ENCODE measurements at places on chromosomes 6 and 20.

DNA sequence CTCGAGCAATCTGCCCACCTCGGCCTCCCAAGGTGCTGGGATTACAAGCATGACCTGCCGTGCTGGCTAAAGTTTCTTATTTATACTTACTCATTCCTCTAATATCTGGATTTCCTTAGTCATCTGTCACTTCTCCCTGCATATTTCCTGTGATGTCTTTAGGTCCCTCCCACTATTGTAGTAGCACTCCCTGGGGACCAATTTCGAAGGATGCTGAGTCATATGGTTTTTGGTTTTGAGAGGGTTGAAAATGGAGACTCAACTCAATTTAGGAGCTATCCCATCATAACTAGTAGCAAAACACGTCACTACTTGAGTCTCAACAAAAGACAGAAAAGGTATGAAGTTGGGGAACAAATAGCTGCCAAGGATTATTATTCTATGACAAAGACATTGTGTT, 20.2 kb downstream of the MCUR1 start:
- no peak overlapping the region for H3K4me3 ChIP-seq
- H3K36me3 ChIP-seq: peaks cover 21% of the 10 kb centered on the region
- H3K27me3 ChIP-seq: no peaks in the 10 kb centered on the region
- DNase-seq: peak; percentile 36

DNA sequence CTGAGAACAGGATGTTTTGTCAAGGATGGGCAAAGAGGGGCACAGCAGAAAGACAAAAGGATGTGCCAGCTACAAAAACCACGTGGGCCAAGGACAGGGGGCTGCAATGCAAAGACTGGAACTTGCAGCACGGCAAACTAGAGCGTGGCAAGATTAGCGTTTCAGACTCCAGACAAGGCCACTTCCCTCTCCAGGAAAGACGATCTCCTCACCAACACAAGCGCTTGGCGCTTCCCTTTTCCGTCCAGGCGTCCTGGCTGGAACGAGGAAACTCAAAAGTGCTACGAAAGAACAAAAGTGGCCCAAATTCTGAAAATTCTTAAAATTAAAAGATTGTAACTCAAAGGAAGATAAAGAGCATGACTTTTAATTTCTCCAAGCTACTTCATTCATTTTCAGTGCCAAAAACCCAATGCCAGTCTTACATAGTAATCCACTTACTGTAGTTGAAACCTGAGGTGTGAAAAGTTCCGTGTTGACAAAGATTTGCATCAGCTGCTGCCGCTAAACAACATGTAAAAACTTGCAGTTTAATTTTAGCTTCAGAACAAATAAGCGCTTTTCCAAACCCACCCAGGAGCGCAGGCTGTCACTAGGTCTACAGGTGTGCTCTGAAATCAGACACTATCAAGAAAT, 207.1 kb upstream of the RREB1 start:
- no peaks in the 10 kb centered on the region for H3K27me3 ChIP-seq
- H3K27ac ChIP-seq: no peak overlapping the region
- peak; percentile 14 for DNase-seq

- no peak for DNase-seq
- no peaks in the 10 kb centered on the region for H3K27me3 ChIP-seq
- no peak overlapping the region for H3K27ac ChIP-seq
- no peaks in the 10 kb centered on the region for H3K36me3 ChIP-seq
These were observed 627.5 kb downstream of the PKHD1 start for GRCh38 chr6:51459958-51460357.

- H3K36me3 ChIP-seq: no peaks in the 10 kb centered on the region
- peaks cover 56% of the 10 kb centered on the region for H3K4me1 ChIP-seq
- no peak overlapping the region for H3K4me3 ChIP-seq
- DNase-seq: no peak
These were observed 1.6 kb downstream of the PRDM1 start for GRCh38 chr6:106087548-106088325.

- no peaks in the 10 kb centered on the region for H3K36me3 ChIP-seq
- DNase-seq: no peak
- H3K27ac ChIP-seq: no peak overlapping the region
- no peaks in the 10 kb centered on the region for H3K27me3 ChIP-seq
These were observed 14.1 kb upstream of the CHMP4B start for GRCh38 chr20:33796907-33797544.

GRCh38 chr6:165931675-165932074, 236.0 kb downstream of the TBXT start:
- no peak overlapping the region for H3K4me3 ChIP-seq
- H3K4me1 ChIP-seq: no peaks in the 10 kb centered on the region
- peaks cover 10% of the 10 kb centered on the region for H3K27me3 ChIP-seq
- no peaks in the 10 kb centered on the region for H3K36me3 ChIP-seq
- no peak for DNase-seq

DNA sequence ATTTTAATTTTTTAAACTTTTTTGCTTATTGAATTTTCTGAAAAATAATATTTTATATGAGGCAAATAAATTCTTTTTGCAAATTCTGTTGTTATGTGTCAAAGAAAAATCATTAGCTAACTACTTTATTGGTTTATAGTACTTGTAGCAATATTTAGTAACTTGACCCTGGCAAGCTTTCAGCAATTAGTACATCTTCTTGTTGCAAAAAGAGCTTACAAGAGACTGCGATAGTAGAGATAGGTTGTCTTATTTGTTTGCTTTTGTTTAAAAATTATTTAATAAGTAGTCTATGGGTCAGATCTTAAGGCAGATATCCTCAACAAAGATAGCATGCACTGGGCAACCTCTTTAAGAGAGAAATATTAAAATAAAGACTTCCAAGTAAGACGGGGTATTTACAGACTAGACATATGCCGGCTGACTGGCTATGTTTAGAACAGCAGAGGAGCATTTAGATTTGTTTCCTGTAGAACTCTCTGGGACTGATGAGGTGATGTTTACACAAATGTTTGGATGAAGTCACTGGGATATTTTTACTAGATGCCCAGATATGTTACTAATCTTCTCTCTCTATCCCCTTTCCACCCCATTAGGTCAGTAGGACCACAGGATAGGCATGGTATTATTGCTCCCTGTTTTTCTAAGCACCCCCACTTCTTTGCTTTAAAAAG, 25.0 kb downstream of the VGLL2 start:
- no peaks in the 10 kb centered on the region for H3K36me3 ChIP-seq
- H3K4me1 ChIP-seq: no peaks in the 10 kb centered on the region
- no peaks in the 10 kb centered on the region for H3K27me3 ChIP-seq
- no peak overlapping the region for H3K4me3 ChIP-seq
- DNase-seq: no peak

DNA sequence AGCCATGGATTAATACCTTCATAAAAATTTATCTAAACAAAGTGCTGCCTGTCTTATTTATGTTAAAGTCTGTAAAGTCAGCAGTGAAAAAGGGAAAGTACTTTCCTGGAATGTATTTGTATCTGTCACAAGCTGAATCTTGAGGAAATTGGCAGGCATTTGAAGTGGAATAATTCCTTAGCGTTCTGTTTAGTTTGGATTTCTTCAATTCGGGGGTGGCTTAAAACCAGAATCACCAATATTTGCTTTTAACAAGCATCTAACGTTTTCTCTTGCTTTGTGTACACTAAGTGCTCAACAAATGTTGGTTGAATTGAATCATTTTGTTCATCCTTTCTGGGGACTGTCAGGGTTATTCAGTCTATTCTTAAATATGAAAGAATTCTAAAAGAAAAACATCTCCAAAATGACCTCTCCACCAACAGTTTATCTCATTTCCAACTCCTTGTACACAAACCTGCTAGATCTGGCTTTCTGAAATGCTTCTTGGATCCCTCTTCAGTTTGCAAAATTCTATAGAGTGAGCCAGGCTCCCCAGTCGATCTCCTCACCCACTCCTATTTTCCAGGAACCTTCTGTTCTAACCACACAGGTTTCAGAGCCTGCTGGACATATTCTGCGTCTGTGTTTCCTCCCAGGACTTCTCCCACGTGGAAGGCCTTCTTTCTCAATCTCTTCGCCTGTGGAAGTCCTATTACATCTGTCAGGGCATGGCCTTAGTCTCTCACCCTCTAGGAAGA, 2.0 kb upstream of the NPEPL1 start:
- peaks cover 19% of the 10 kb centered on the region for H3K4me1 ChIP-seq
- peaks cover 7% of the 10 kb centered on the region for H3K36me3 ChIP-seq
- H3K27ac ChIP-seq: no peak overlapping the region
- H3K4me3 ChIP-seq: no peak overlapping the region

DNA sequence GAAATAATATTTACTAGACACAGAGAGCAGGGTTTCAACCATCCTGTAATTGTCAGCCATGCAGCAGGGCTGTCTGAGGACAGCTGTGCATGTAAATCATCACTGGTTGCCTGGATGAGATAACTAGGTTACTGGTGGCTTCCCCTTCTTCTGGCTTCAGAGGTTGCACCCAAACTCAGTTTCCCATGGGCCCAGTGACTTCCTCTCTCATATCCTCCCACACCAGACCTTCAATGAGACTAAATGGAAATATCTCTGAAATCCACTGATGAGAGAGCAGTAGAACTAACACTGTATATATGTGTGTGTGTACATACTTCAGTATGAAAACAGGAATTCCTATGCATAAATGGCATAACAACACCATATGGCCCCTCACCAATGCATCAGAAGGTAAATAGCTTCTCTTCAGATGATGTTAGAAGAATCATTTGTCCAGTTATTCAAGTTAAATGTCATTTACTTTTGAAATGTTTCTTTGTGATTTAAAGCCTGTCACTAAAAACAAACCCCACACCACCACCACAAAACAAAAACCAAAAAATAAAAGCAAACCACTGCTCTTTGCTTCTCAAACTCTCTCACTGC, 51.0 kb upstream of the IL20RA start:
- H3K27ac ChIP-seq: no peak overlapping the region
- peaks cover 3% of the 10 kb centered on the region for H3K27me3 ChIP-seq
- peak; percentile 17 for DNase-seq
- no peak overlapping the region for H3K4me3 ChIP-seq
- H3K36me3 ChIP-seq: no peaks in the 10 kb centered on the region

- no peaks in the 10 kb centered on the region for H3K4me1 ChIP-seq
- H3K27ac ChIP-seq: no peak overlapping the region
- peaks cover 56% of the 10 kb centered on the region for H3K36me3 ChIP-seq
- no peaks in the 10 kb centered on the region for H3K27me3 ChIP-seq
- H3K4me3 ChIP-seq: no peak overlapping the region
These were observed 53.5 kb downstream of the TRPC4AP start for GRCh38 chr20:35039146-35039545.
